D341Med (cell line): ENCODE measurements at places on chromosomes 1 and 21.

GRCh38 chr1:17630986-17631385 lies 91.5 kb downstream of the ARHGEF10L start:
- no peak for DNase-seq

DNA sequence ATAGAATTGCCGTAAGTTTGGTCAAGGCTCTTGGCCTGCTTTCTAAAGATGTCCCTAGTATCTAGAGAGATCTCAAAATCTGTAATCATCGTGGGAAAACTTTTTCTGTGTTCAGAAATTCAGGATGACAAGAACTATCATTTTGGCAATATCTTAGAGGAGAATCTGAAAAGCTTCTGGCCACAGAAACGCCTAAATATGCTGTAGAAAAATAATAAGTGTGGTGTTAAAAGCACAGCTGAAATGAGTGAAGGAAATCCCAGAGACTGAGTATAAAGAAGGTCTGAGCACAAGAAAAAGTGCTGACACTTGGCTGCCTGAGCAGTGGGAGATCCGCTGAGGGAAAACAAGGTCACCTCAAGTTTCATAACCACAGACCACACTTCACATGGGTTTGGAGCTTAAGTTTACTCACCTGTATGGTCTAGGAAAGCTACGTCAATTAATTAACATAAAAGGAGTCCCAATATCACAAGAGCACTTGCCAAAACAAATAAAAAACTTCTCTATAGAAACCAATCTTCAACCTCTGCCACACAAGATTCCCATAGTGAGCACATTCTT lies 235.2 kb upstream of the IRF2BP2 start:
- DNase-seq = no peak

- no peak for DNase-seq
These were observed 273.7 kb upstream of the AJAP1 start for GRCh38 chr1:4380564-4381168.

DNA sequence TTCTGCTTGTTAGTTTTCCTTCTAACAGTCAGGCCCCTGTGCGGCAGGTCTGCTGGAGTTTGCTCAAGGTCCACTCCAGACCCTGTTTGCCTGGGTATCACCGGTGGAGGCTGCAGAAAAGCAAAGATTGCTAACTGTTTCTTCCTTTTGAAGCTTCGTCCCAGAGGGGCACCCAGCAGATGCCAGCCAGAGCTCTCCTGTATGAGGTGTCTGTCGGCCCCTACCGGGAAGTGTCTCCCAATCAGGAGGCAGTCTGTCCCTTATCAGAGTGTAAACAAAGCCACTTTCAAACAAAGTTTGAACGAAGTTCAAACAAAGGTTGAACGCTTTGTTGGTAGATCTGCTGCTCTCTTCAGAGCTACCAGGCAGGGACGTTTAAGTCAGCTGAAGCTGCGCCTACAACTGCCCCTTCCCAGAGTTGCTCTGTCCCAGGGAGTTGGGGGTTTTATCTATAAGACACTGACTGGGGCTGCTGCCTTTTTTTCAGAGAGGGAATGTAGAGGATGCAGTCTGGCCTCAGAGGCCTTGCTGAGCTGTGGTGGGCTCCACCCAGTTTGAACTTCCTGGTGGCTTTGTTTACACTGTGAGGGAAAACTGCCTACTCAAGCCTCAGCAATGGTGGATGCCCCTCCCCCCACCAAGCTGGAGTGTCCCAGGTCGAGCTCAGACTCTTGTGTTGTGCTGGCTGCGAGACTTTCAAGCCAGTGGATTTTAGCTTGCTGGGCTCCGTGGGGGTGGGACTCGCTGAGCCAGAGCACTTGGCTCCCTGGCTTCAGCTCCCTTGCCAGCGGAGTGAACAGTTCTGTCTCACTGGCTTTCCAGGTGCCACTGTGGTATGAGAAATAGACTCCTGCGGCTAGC lies 401.8 kb downstream of the SRGAP2C start:
- no peak for DNase-seq

DNA sequence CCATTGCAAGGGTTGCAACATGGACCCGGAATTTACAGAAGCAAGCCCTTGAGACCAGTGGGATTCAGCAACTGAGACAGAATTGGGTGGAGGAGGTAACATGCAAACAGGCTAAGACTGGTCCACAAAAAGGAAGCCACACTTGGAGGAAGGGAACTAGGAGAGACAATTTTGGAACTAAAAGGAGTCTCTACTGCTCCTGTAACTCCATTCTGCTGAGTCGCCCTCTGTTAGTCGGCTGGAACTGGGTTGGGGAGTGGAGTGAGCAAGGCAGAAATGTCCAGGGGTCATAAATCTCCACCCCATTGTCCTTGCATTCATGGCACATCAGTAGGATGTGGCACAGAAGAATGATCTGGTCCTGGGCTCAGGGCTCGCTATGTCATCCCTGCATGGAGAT lies 5.1 kb downstream of the LAMB3 start:
- DNase-seq = no peak

DNA sequence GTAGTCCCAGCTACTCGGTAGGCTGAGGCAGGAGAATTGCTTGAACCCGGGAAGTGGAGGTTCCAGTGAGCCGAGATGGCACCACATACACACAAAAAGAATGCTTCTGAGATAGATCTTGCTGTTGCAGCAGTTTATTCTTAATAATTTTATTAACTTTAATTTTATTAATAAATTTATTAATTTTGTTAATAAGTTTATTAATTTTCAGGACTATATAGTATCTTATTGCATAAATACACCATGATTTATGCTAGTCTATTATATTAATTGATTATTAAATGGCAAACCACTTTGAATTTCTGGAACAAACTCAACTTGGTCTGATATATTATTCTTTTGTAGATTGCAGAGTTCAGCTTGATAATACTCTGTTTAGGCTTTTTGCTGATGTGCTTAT lies 99.5 kb downstream of the CLIC6 start:
- no peak for DNase-seq

DNA sequence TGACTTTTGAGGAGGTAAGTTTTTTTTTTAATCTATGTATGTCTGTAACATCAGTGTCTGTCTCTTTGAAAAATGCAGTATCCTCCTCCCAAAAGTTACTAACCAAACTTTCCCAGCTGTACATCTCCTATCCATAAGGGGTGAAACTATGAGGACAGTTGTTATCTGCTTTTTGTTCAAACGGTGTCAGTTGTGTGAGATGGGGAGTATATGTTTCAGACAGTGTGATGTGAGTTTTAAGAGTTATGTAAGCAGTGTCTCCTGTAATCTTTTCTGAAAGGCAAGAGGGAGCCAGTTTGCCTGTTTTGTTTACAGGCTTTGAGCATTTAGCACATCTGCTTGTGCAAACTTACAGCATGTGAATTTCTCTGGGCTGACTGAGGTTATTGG lies 34.8 kb upstream of the CACYBP start:
- DNase-seq = no peak

DNA sequence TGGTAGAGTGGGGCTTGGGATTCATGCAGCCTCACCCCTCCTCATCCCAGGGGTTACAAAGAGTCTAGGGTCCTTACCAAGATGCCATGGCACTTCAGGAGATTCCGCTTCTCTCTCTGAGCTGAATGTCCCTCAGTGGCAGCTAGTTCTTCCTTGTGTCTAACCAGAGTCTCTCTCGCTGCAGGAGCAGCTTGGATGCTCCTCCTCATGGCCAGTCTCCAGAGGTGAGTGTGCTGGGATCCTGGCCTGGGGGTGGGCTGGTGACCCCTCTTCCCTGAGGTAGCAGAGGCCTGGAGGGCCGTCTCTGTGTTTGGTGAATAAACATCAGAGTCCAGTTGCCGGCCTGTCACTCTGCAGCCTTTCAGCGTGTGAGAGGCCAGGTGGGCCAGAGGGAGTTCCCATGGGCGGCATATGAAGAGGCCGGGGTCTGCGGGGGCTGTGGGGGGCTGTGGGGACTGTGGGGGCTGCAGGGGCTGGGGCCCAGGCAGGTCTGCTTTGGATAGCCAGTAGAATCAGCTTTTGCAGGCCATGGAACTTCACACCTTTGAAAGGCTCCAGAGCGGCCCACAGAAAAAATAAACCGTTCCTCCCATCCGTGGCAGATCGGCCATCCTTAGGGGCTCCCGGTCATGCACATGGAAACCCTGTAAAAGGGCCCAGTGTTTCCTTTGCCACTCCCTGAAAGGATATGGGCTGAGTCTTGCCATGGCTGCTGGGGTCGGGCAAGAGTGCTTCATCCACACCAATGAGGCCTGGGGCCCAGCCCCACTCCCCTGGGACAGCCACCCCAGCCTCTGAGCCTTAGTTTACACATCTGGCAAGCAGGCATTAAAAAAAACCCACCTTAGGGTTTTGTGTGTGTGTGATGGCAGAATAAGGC lies 256.4 kb downstream of the FOXD2 start:
- no peak for DNase-seq

GRCh38 chr1:32341186-32341757 lies 5.2 kb upstream of the MARCKSL1 start:
- DNase-seq = no peak

GRCh38 chr1:22319608-22320007 lies 132.0 kb upstream of the ZBTB40 start:
- DNase-seq = no peak

- peak; percentile 51 for DNase-seq
These were observed 67.2 kb downstream of the TTLL7 start for GRCh38 chr1:83931658-83932253.

DNA sequence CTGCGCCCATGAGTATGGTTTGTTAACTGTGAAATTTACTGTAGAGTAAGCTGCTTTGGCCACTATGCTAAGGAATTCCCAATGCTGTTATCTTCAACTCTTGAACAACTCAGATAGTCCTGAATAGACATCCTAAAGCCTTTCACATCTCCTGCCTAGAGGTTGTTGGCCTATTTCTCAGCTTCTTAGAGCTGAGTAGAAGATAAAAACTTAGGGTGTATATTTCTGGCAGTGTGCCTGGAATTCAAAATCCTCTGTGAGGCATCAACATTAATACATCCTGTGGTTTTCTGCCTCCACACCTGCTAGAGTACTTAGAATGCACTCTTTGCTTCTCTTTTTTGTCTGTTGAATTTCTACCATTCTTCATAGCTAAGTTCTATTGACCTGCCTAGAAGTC lies 45.8 kb upstream of the RC3H1 start:
- DNase-seq = no peak

DNA sequence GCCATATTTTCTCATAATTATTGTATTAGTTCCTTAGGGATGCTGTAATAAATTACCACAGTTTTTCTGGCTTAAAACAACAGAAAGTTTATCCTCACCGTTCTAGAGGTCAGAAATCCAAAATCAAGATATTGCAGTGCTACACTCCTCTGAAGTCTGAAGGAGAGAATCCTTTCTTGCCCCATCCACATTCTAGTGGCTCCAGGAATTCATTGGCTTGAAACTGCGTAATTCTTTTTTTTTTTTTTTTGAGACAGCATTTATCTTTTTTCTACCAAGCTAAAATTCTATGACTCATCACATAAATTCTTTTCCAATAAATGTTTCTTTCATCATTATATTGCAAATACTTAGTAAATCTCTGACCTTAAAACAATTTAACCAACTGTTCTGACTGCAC lies 451.0 kb upstream of the RGS18 start:
- no peak for DNase-seq

DNA sequence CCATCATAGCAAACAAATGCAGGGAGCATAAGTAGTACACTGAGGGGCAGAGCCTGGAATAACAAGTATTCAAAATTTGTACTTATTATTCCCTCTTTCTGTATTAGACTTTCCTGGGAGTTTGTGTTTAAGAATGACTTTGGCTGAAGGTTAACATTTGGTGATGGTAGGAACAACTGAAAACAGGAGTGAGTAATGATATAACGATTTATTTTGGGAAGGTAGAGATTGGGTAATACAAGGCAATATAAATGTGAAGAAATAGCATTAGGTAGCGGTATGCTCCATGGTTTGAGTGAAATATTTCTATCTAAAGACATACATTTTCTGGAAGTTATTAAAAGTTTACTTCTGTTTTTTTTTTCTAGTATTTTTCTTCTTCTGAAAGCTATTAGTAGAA lies 18.5 kb upstream of the C1orf21 start:
- no peak for DNase-seq

DNA sequence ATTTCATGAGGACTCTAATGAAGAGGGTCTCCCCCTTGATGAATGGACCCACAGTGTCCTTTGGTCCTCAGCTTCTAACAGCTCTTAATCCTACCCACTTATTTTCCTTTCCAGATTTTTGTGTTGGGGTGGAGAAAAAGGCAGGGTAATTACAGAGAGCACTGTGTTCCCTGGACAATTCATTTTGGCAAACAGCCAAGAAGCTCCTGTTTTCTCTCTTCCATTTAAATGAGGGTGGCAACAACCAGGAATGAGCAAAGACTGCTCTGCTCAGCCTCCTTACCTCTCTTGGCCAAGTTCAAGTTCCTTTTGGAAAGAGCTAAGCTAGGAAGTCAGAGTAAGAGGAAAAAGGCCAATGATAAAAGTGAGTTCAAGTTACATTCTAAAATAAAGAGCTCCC lies 11.9 kb downstream of the XKR8 start:
- DNase-seq = no peak

- peak; percentile 62 for DNase-seq
These were observed 17.3 kb downstream of the CRYBG2 start for GRCh38 chr1:26336477-26337205.

- no peak for DNase-seq
These were observed 134.7 kb downstream of the KAZN start for GRCh38 chr1:14733048-14733778.

DNA sequence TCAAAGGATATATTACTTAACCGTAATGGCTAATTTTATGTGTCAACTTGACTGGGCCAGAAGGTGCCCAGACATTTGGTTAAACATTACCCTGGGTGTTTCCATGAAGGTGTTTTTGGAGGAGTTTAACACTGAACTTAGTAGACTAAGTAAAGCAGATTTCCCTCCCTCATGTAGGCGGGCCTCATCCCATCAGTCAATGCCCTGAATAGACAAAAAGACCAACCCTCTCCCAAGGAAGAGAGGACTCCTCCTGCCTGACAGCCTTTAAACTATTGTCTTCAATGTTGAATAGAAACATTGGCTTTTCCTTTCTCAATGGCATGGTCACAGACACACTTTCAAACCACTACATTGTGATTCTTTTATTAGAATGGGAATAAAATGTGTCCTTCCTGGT lies 121.9 kb downstream of the SETD4 start:
- no peak for DNase-seq

- DNase-seq = no peak
These were observed 84.6 kb upstream of the B3GALT2 start for GRCh38 chr1:193270996-193271395.

DNA sequence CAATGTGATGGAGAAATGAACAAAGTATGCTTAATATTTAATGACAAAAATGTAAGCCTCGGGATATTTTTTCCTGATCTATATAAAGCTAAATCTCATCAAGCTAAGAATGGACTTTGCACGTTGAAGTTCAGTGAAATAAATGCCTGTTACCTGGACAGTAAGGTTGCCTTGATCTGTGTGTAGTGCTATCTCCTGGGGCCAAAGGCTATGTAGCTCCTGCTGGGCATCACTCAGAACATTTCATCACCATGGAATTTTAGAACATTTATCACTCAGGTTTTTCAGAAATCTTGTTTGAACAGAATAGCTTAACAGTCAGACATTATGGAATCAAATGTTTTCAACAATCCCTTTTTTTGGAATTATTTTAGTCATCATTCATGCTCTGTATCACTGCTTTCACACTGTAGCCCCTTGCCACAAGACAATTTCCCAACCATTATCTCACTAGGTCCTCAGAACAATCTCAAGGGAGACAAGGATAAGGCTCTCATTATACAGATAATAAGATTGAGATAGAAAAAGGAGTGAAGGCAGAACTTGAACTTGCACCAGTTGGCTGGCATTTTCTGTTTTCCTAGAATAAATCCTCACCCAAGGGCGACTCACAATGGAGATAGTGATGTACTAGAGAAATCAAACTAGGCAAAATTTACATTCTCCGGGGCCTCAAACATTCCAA lies 3.7 kb downstream of the OR10J1 start:
- no peak for DNase-seq
